ENCODE measurements at places on chromosomes 2 and 18.

DNA sequence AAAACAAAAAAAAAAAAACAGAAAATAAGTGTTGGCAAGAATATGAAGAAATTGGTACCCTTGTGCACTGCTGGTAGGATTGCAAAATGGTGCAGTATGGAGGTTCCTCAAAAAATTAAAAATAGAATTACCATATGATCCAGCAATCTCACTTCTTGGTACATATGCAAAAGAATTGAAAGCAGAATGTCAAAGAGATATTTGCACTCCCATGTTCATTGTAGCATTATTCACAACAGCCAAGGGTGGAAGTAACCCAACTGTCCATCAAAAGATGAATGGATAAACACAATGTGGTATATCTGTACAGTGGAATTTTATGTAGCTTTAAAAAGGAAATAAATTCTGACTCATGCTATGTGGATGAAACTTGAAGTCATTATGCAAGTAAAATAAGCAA lies 72.8 kb upstream of the POU3F3 start:
- no peak for DNase-seq

DNA sequence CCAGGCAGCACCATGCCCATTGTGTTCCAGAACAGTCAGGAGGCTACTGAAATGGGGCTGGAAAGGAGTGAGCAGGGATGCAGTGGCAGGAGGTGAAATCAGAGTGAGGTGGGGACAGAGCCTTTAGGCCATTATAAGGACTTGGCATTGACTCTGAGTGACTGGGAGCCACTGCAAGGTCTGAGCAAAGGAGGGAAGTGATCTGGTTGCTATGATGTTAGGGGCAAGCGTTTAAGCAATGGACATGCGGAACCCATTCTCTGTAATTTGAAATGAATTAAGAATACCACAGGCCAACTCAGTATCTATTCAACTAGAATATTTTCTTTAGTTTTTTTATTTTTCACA lies 98.2 kb downstream of the DPP4 start:
- no peak for DNase-seq

DNA sequence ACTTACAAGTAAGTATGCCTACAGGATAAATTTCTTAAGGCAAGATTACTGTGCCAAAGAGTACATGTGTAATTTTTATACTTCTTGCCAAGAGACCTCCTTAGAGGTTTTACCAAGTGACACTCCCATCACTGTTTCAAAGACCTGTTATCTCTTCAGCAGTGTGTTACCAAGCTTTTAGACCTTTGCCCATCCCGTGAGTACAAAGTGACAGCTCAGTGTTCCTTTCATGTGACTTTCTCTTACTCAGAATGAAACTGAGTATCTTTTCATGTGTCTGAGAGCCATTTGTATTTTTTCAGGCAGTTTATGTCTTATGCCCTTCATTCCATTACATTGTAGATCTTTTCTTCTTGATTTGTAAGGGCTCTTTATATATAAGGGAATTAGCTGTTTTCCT lies 287.5 kb upstream of the SALL3 start:
- no peak for DNase-seq

DNA sequence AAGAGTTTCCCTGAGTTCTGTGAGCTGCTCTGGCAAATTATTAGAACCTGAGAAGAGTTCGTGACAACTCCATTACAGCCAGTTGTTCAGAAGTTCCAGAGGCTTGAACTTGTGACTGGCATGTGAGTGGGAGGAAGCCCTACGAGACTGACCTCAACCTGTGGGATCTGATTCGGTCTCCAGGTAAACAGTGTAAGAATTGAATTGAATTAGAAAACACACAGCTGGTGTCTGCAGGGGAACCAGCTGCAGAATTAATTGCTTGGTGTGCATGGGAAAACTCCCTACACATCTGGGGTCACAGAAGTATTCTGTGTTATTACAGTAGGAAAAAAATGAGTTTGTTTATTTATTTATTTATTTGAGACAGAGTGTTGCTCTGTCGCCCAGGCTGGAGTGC lies 14.0 kb upstream of the ITSN2 start:
- no peak for DNase-seq

GRCh38 chr18:58364876-58365528 lies 263.9 kb downstream of the ALPK2 start:
- no peak for DNase-seq

DNA sequence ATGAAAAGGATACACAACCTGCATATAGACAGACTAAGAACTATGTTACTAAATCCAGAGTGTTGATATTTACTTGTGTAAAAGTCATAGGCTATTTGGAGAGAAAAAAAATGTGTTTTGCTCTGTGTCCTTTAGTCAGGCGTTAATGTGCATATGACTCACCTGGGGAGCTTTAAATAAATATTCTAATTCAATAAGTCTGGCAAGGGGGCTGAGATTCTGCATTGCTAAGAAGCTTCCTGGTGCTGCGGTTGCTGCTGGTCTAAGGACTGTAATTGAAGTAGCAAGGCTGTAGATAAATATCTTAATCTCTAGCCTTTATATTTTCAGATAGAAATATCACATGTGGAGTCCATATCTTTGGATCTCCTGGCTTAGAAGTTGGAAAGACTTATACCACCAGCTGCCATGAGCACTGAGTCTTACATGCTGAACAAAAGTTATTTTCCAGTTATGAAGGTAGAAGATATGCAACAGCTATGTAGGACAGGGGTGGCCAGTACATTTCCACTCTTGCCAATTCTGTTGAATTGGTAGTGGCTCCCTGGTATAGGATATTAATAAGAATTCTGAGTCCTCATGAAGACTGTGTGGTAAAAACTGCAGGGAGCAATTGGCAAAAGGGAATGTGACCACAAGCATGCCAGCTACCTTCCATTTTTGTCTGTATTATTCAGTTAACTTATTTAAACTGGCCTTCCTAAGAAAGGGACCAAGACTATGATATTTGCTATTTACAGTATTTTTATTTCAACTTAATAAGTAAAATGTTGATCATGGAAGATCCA lies 4.8 kb downstream of the SPAG16 start:
- DNase-seq = no peak

DNA sequence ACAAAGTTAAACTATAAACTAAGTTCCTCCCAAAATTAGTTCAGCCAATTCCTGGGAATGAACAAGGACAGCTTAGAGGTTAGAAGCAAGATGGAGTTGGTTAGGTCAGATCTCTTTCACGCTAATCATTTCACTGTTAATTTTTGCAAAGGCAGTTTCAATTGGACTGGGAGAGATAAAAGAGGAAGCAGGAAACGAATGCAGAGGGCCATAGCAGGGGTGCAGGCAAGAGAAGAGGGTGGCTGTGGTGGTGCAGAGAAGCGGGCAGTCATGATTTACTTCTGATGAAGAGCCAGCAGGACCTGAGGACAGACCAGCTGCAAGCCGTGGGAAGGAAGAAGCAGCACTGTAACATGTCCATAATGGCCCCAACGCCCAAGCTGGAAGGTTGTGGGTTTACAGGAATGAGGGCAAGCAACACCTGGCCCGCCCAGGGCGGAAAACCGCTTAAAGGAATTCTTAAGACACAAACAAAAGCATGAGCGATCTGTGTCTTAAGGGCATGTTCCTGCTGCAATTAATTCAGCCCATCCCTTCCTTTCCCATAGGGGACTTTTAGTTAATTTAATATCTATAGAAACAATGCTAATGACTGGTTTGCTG lies 4.1 kb upstream of the RMP24 start:
- DNase-seq = no peak

DNA sequence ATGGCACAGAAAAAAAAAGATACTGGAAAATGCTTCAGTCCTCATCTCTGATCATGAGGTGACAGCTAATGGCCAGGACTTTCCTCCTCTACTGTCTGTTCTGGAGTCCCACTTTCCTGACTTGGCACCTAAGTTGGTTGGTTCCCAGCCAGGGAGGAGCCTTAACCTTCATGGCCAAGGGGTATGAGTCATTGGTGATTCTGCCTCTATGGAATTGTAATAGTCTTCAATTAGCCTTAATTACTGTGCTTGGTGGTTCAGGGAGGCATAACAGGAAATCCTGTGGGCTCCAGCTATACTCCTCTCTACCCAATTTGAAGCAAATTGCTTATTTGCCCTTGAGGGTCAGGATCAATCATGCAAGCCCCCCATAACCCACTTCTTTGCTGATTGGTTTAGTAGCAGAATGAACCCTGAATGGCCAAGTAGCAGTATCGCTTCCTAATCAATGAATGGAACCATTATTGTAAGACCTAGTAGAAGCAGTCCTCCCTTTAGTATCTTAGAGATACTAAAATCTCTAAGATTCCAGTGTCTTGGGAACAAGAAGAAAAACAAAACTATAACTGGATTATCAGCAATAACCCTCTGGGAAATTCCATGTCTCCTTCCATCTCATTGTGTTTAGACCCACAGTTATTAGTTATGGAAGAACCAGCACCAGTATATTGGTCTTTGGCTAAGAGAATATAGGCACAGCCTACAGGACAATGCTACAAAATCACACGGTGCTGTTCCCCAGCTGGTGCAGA lies 109.0 kb downstream of the COL6A3 start:
- DNase-seq = no peak

DNA sequence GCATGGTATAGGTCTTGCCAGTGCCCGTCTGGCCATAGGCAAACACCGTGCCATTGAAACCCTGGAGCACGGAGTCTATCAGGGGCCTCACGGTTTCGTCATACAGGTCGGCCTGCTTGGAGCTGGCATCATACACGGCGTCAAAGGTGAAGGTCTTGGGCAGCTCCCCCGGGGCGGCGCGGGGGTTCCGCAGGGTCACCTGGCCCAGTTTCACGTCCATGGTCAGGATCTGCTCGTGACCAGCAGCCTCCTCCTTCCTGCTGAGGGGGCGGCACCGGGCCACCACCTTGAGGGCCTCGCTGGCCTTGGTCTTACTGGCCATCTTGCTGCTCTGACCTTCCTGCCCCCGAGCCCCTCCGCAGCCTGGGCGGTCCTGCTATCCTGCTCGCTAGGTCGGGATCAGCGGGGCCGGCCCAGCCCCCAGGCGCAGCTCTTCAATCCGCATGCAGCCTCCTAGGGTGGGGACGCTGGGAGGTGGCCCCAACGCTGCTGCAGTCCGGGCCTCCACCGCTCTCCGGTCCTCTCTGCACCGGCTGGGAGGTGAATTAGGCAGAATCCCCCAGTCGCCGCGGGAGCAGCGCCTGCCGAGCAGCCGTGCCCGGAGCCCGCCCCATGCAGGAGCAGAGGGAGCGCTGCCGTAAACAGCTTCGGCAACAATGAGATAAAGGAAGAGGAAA lies 563 bp downstream of the KIF3C start:
- no peak for DNase-seq

DNA sequence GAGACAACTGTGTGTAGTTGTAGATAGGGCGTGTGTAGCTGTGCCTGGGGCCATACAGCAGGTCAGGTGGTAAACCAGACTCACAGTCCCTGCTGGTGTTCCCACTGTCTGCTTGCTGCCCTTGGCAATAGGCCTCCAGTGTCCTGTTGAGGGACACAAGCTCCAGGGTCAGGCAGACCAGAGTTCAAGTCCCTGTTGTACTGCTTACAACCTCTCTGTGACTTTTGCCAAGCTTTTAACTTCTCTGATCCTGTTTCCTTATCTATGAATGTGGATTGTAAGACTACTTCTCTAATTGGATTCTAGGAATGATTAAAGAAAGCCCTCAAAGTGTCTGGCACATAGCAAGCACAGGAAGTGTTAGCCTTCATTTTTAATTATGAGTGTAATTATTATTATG lies 68.6 kb downstream of the MERTK start:
- no peak for DNase-seq

DNA sequence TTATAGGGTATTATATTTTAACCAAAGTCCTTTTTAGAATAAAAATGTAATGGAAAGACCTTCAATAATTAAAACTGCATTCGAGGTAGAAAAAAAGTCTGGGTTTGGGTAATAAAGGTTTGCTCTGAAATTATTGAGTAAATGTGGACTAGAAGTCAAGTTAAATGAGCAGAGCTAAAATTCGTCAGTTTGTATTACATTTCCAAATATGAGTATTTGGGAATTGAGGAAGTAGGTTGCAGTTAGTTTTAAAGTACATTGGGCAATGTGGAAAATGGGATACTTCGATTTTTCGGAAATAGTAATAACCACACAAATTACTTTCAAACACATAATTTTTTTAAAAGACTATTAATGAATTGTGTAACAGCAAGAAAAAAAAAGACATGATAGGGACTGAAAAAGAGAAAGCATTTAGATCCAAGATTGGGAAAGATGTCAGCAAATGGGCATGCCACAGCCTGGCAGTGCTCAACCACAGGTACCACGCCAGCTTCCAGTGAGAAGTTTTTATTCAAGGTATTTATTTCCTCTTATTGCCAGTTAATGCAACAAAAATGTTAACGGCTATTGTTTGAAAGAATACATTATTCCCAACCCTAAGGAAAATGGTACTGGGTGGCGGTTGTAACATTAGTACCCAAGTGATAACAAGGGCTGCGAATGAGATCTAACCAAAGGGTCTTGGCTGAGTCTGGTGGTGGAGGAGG lies 50.0 kb downstream of the TTC39C start:
- DNase-seq = no peak

GRCh38 chr2:72146347-72147302 lies 1.0 kb downstream of the CYP26B1 start:
- no peak for DNase-seq

GRCh38 chr2:216652566-216652965 lies 19.3 kb downstream of the IGFBP2 start:
- no peak for DNase-seq

- no peak for DNase-seq
These were observed 17.1 kb upstream of the ATRAID start for GRCh38 chr2:27194538-27195354.

DNA sequence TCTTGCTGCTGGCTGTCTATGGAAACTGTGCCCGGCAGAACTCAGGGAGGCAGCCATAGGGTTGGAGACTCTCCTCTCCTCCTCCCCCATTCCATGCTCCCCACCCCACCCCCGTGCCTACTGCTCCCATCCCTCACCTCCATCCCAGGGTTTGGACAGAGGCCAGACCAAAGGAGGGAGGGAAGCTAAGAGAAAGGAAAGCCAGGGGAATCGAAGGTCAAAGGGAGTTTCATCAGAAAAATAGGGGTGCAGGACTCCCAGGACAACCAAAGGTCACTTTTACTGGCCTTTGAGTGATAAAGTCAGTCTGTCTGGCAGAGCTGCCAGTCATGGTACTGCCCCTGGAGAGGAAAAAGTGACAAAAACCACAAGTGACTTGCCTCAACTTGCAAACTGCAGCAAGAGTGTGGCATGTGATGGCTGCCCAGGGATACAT lies 187.3 kb upstream of the CTAGE1 start:
- no peak for DNase-seq

DNA sequence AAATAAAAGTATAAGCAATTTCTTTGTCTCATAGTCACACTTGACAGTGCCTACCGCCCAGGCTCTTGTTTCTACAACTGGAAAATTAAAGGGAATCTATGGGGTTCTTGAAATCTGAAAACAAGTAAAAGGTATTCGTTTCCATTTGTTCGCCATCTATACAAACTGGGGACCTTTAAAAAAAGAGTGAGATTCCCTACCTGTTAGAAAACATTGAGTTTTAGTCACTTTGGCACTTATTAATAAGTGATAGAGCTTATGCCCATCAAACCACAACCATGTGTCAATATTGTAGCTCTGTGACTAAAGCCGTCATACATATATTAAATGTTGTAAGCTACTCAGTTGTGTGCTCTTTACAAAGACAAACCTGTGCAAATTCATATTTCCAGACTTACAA lies 13.2 kb downstream of the FN1 start:
- no peak for DNase-seq

Measured in stimulated activated CD8-positive, alpha-beta memory T cell treated with anti-CD3 and anti-CD28 coated beads, Interleukin-2, amount 100 ng/mL, for 1 hour (primary cell).